Progenitor cell of endocrine pancreas (in vitro differentiated cells): ENCODE measurements at places on chromosomes 7 and 10.
A peak's percentile ranks its signal among the peaks of the same experiment; 100 is the strongest.

DNA sequence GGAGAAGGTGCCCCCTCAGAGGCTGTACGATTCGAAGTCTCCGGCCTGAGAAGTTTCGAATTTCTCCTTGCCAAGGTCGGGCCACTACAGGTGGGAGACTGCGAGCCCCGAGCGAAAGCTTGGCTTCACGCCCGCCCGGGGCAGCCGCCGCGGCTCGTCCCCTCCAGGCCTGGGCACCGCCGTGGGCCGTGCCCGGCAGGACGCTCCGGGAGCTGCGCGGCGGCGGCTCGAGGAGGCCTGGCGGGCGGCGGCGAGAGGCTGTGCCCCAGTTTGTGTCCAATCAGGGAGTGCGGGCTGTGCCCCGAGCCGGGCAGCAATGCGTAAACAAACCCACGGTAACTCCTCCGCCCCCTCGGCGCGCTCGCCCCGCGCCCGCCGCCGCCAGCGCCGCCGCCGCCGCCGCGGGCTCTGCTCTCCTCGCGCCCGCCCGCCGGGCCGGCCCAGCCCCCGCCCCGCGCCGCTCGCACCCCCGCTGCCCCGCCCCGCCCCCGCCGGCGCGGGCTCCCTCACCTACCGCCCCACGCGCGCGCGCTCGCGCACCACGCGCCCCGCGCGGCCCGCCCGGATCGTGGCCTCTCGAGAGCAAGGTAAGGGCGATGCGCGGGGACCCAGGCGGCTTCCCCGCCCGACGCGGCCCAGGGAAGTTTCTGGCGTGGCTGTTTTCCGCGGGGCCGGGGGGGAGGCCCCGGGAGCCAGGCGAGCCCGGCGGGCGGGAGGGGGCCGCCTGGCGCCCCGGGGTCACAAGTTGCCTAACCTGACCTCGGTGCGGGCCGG, 57.8 kb upstream of the PCGF5 start:
- DNase-seq, result peak; percentile 44

GRCh38 chr7:155762655-155763054, 49.6 kb downstream of the SHH start:
- no peak for DNase-seq

GRCh38 chr10:66799474-66799873, 126.4 kb upstream of the LRRTM3 start:
- no peak for DNase-seq

GRCh38 chr7:12855036-12855435, 167.6 kb downstream of the ARL4A start:
- DNase-seq, result no peak

GRCh38 chr10:60009710-60010383, 103.5 kb upstream of the CCDC6 start:
- DNase-seq, result no peak

DNA sequence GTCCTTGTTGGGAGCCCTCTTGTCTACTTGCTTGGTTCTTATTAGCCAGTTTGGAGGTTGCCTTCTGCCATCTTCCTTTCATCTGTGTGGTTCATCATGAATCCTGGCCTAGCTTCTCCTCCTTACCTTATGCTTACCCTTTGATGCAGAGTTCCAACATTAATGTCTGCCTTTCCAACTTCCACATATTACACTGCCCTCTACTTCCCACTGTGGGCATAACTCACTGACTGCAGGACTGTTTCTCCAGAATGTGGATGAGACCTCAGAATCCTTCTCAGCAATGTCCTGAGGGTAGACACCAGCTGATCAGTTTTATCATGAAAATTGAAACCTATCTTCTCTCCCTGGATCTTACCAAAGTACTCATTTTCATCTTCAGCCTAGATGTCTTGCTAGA, 491.0 kb downstream of the LRMDA start:
- DNase-seq, result no peak

DNA sequence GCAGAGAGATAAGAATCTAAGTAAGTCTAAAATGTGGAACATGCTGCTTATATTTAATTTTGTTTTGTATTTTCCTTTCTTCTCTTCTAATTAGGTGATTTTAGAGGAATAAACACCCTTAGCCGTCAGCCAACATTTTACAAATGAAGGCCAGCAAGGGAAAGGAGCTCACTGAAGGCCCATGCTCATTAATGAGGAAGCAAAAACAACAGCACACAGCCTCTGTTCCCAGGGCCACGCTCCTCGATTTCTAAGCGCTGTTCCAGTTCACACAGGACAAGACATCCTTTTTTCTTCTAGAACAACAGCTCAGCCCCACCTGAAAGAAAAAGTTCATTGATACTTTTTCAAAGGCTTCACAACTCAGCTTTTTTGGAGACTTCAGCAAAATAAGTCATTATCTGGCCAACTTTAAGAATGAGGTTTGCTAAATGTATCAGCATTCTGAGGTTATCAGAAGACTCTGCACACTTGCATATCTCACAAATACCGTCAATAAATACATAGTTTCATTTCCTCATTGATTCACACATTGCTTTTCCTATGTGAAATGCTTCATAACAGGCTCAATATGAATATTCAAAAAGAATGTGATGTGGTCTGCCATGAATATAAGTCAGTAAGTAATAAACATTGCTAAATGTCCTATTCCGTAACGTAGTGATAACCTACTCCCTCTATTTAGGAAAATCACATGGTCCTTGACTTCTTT, 34.8 kb upstream of the SFMBT2 start:
- no peak for DNase-seq

GRCh38 chr7:31734456-31734855, 47.4 kb downstream of the PPP1R17 start:
- DNase-seq, result no peak

- no peak for DNase-seq
Observed at GRCh38 chr7:122470859-122471258, 166.3 kb upstream of the FEZF1 start.

DNA sequence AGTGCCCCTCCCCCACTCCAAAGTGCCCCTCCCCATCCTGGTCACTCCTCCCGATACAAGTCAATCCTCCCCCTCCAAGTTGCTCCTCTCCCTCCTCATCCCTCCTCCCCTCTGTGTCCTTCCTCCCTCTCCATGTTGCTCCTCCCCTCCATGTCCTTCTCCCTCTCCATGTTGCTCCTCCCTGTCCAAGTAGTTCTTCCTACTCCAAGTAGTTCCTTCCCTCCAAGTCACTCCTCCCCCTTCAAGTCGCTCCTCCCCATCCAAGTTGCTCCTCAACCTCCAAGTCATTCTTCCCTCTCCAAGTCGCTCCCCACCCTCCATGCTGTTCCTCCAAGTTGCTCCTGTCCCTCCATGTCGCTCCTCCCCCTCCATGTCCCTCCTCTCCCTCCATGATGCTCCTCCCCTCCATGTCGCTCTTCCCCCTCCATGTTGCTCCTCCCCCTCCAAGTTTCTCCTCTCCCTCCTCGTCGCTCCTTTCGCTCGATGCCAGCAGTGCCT, 8.6 kb upstream of the WBP1L start:
- DNase-seq, result no peak

- DNase-seq, result no peak
Observed at GRCh38 chr10:67385566-67385965, 310.4 kb downstream of the CTNNA3 start.

GRCh38 chr10:14860791-14861190, 17.9 kb upstream of the SUV39H2 start:
- no peak for DNase-seq

DNA sequence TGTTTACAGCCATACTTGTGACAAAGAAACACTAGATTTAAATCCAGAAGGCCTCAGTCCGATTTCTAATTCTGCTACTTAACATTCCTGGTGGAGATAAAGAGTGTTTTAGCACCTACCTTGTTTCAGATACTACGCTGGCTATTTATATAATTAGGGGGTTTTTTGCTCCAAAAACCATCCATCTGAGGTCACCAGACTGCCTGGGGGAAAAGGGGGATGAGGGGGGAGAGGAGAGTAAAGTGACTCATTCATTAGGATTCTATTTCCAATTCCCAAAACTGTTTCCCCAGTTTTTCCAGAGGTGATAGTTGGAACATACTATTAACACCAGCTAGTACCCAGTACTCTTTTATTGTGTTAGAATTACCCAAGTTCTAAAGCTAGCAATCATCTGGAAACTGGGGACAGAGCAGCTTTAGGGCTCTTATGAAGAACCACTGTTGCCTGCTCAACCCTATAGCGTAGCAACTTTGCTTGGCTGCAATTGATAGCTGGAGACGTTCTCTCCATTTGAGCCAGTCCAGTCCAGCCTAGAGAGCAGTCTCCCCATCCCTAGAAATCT, 6.6 kb downstream of the GCC1 start:
- no peak for DNase-seq

DNA sequence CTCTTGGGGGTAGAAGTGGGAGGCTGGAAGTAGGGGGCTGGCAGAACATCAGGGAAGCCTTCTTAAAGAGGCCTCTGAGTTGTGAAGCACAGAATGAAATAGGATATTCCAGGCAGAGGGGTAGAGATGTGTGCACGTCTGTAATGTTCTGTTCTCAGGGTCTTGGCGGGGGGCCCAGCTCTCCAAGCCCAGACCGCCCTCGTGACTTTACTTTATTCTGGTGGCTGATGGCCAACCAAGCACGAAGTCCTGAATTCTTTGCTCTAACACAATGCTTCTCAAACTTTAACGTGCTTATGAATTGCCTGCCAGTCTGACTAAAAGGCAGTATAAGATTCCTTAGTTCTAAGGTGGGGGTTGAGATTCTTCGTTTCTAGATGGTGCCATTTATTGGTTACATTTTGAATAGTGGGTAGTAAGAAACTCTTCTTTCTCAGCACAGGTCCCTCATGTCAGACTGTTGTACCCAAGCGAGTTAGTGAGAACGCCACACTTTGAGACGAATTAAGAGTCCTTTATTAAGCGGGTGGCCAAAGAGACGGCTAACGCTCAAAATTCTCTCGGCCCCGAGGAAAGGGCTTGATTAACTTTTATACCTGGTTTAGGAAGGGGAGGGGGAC, 8.2 kb downstream of the PRXL2A start:
- no peak for DNase-seq

DNA sequence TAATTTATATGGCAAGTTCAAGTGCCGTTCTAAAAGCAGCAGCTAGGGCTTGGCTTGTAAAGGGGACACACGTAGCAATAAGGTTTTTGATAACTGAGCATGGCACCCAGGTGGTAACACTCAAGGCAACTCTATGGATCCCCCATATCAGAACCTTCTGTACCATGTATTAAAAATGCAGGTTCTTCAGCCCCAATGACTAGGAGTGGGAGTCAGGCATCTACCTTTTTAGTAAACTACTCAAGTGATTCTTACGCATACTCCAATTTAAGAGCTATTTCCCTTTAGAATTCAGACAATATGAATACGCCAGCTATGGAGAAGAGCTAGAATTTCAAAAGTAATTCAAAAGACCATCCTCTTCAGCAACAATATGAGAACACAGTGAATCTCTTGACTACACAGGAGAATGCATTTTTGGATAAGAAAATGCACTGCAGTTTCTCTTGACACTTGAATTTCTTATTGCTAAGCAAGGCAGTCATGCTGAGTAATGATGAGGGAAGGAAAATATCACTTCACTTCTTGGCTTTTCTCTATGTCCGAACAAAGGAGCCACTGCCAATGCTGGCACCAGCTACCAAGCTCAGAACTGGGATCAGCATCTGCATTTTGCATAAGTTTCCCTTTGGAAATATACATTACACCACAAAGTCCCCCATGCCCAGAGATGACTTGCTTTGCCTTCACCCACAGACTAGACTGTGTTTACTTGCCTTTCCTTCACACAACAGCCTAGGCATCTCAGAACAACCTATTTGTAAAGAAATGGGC, 53.5 kb downstream of the ABLIM1 start:
- DNase-seq, result no peak
